ENCODE measurements at places on chromosomes 6 and 20. TPM values are rescaled to one million over a fixed set of nuclear protein-coding genes. Genes with fewer than 3 reads are reported as not detected.

Gene TP53TG5
- under 0.01 TPM for total RNA-seq

Gene EPHA7
- under 0.01 TPM for total RNA-seq

Gene RAET1L
- total RNA-seq: not detected

Gene RSPO3
- total RNA-seq: 15.4 TPM

Gene RREB1
- total RNA-seq: 18.8 TPM

Gene LINC00237
- not detected for total RNA-seq

Gene TRIM15
- total RNA-seq: not detected

Gene HLA-DQB1
- not detected for total RNA-seq

Gene MUC22
- not detected for total RNA-seq

Gene PPP1R16B
- under 0.01 TPM for total RNA-seq

Gene EDN1
- total RNA-seq: 0.26 TPM

Gene KCNK16
- not detected for total RNA-seq

Gene PSMA7
- total RNA-seq: 274 TPM

Gene BPIFB1
- not detected for total RNA-seq

Gene MAS1
- total RNA-seq: not detected

Gene B3GALT4
- total RNA-seq: 11.1 TPM

Gene PPP1R14C
- total RNA-seq: 0.17 TPM

Gene ZNF334
- 7.9 TPM for total RNA-seq

Gene RAET1G
- 3.3 TPM for total RNA-seq

Gene TMEM181
- 36.0 TPM for total RNA-seq

Gene BMP2
- 15.9 TPM for total RNA-seq

Gene AKAP12
- 65.5 TPM for total RNA-seq

Gene SYCP2
- total RNA-seq: 0.51 TPM

Gene TMC2
- total RNA-seq: under 0.01 TPM

Gene OARD1
- total RNA-seq: 10.3 TPM

Gene DEFB124
- total RNA-seq: not detected

Gene OXT
- not detected for total RNA-seq

Gene TREM1
- 0.26 TPM for total RNA-seq

Gene SOX18
- total RNA-seq: not detected

Gene LY6G6F
- total RNA-seq: not detected

Gene PLN
- total RNA-seq: 2.0 TPM

Gene SLC17A2
- not detected for total RNA-seq

Gene PNPLA1
- not detected for total RNA-seq

Gene LIN28B
- total RNA-seq: not detected

Gene TNNC2
- total RNA-seq: 1.3 TPM

Gene NECAB3
- 20.5 TPM for total RNA-seq

Gene WFDC10B
- total RNA-seq: not detected

Gene KHDC1
- total RNA-seq: 5.1 TPM

Gene RPS10
- total RNA-seq: 1,649 TPM

Gene FAM135A
- total RNA-seq: 10.2 TPM

Gene CLIC5
- not detected for total RNA-seq

Gene GPANK1
- 17.2 TPM for total RNA-seq

Gene TTLL9
- not detected for total RNA-seq

Gene PSORS1C1
- 0.66 TPM for total RNA-seq

Gene SRSF3
- 191 TPM for total RNA-seq

Gene NRN1
- total RNA-seq: under 0.01 TPM

Gene TMEM239
- under 0.01 TPM for total RNA-seq

Gene EYA4
- total RNA-seq: 23.9 TPM

Gene RWDD2A
- total RNA-seq: 3.6 TPM

Gene PLEKHG1
- 5.4 TPM for total RNA-seq

Gene SPTLC3
- 5.9 TPM for total RNA-seq

Gene HDGFL1
- total RNA-seq: not detected

Gene SLPI
- 0.17 TPM for total RNA-seq

Gene COL9A1
- not detected for total RNA-seq

Gene PTCRA
- not detected for total RNA-seq
